PC-9 (cell line): ENCODE measurements at places on chromosomes 13 and 19. TPM values are rescaled to one million over a fixed set of nuclear protein-coding genes. Genes with fewer than 3 reads are reported as not detected.

The FREM2 gene
- total RNA-seq: 0.53 and 0.65 TPM in 2 replicates

The ETFB gene
- 204 and 252 TPM in 2 replicates for total RNA-seq

GRCh38 chr13:53201454-53202225 lies 173.0 kb downstream of the OLFM4 start:
- H3K36me3 ChIP-seq: no peaks in the 10 kb centered on the region
- DNase-seq: no peak
- no peaks in the 10 kb centered on the region for H3K4me1 ChIP-seq
- H3K27ac ChIP-seq: no peak overlapping the region

GRCh38 chr19:42229855-42230351 lies 9.8 kb downstream of the ZNF526 start:
- H3K27me3 ChIP-seq: no peaks in the 10 kb centered on the region
- H3K4me1 ChIP-seq: no peaks in the 10 kb centered on the region
- H3K27ac ChIP-seq: no peak overlapping the region
- H3K36me3 ChIP-seq: peaks cover 14% of the 10 kb centered on the region; the same call in 1 of the 2 replicates
- no peak overlapping the region for H3K4me3 ChIP-seq

DNA sequence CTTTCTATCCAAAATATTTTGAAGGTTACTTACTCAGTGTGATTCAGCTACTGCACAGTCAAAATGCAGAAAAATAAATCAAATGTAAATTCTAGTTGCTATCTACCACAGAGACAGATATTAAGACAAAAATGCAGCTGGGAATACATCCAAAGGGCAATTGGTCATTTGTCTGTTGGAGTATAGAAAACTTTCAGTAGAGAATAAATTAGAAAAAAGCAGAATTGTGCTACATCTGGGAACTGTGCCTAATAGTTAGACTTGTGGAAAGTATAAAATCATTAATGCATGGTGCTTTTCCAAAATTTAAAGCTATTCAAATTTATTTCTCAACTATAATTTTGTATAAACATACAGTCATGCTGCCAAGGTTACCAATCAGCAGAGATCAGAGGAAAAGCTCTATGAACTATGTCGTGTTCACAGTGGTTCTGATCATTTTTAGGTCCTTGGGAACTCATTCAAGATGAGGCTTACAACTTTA lies 1635.8 kb downstream of the PCDH9 start:
- no peaks in the 10 kb centered on the region for H3K27me3 ChIP-seq
- no peak for DNase-seq
- H3K27ac ChIP-seq: no peak overlapping the region
- no peaks in the 10 kb centered on the region for H3K36me3 ChIP-seq
- no peak overlapping the region for H3K4me3 ChIP-seq
- H3K4me1 ChIP-seq: no peaks in the 10 kb centered on the region

- no peak overlapping the region for H3K4me3 ChIP-seq
- no peaks in the 10 kb centered on the region for H3K27me3 ChIP-seq
- no peaks in the 10 kb centered on the region for H3K4me1 ChIP-seq
- H3K27ac ChIP-seq: no peak overlapping the region
- no peaks in the 10 kb centered on the region for H3K36me3 ChIP-seq
These were observed 245.7 kb downstream of the COL4A1 start for GRCh38 chr13:110061270-110061669.

GRCh38 chr19:15291548-15292021 lies 40.8 kb downstream of the BRD4 start:
- no peak overlapping the region for H3K4me3 ChIP-seq
- H3K27ac ChIP-seq: no peak overlapping the region
- H3K36me3 ChIP-seq: 0 out of 2 replicates have a peak, but pooled peaks cover 4% of the 10 kb centered on the region
- 0 out of 2 replicates have a peak, but pooled peaks cover 10% of the 10 kb centered on the region for H3K4me1 ChIP-seq
- no peaks in the 10 kb centered on the region for H3K27me3 ChIP-seq
- DNase-seq: no peak

- H3K4me3 ChIP-seq: no peak overlapping the region
- H3K36me3 ChIP-seq: no peaks in the 10 kb centered on the region
- H3K27ac ChIP-seq: no peak overlapping the region
These were observed 63.8 kb downstream of the CHST8 start for GRCh38 chr19:33685541-33685940.

DNA sequence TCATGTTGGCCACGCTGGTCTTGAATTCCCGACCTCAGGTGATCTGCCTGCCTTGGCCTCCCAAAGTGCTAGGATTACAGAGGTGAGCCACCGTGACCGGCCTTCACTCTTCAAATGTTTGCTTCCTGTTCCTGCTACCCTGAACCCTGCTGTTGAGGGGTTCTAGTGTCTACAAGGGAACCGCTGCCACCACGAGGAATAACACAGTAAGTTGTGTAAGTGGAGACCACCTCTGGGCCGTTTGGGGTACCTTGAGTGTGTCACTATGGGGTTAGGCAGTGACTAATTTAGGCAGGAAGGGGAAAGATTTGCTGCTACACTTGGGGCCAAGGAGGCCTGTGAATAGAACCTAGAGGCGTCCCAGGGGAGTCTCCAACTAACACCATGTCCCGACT lies 2.2 kb upstream of the MYADM start:
- peak overlapping the region; percentile 99 for H3K27ac ChIP-seq
- no peaks in the 10 kb centered on the region for H3K27me3 ChIP-seq
- H3K4me1 ChIP-seq: peaks cover 28% of the 10 kb centered on the region
- no peaks in the 10 kb centered on the region for H3K36me3 ChIP-seq
- peak; percentile 53 for DNase-seq
- peak overlapping the region; percentile 89 for H3K4me3 ChIP-seq

- H3K27me3 ChIP-seq: no peaks in the 10 kb centered on the region
- H3K4me1 ChIP-seq: no peaks in the 10 kb centered on the region
- peak; percentile 51 for DNase-seq
- no peak overlapping the region for H3K27ac ChIP-seq
These were observed 12.8 kb upstream of the SELENOW start for GRCh38 chr19:47765523-47766358.

The GRK1 gene
- total RNA-seq: not detected in 2 replicates

- DNase-seq: no peak
- no peak overlapping the region for H3K4me3 ChIP-seq
- peaks cover 4% of the 10 kb centered on the region; the same call in 1 of the 2 replicates for H3K36me3 ChIP-seq
- H3K27me3 ChIP-seq: no peaks in the 10 kb centered on the region
- no peak overlapping the region for H3K27ac ChIP-seq
These were observed 22.0 kb downstream of the MUC16 start for GRCh38 chr19:8988204-8988603.

The RYR1 gene
- 1.0 and 1.5 TPM in 2 replicates for total RNA-seq

The ZNF611 gene
- total RNA-seq: 25.5 and 26.2 TPM in 2 replicates

DNA sequence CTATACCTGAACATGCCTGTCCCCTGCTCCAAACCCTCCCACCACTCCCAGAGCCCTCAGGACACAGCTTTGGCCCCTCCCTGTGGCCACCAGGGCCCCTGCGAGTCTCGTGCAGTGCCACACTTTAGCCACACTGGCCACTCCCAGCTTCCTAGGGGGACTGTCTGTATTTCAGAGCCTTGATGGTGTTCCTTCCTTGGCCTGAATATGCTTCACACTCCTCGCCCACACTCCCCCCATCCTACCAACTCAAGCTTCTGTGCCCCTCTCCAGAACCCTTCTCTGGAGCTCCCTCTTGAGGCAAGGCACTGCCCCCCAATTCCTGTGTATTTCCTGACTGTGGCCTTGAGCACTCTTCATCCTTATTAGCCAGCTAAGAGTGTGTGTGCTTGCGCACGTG lies 80.2 kb downstream of the DPF1 start:
- H3K4me3 ChIP-seq: no peak overlapping the region
- no peak for DNase-seq
- no peaks in the 10 kb centered on the region for H3K27me3 ChIP-seq
- no peaks in the 10 kb centered on the region for H3K4me1 ChIP-seq
- H3K36me3 ChIP-seq: no peaks in the 10 kb centered on the region

The C13orf42 gene
- total RNA-seq: not detected in 2 replicates
